ENCODE measurements at places on chromosomes 12 and 14.

DNA sequence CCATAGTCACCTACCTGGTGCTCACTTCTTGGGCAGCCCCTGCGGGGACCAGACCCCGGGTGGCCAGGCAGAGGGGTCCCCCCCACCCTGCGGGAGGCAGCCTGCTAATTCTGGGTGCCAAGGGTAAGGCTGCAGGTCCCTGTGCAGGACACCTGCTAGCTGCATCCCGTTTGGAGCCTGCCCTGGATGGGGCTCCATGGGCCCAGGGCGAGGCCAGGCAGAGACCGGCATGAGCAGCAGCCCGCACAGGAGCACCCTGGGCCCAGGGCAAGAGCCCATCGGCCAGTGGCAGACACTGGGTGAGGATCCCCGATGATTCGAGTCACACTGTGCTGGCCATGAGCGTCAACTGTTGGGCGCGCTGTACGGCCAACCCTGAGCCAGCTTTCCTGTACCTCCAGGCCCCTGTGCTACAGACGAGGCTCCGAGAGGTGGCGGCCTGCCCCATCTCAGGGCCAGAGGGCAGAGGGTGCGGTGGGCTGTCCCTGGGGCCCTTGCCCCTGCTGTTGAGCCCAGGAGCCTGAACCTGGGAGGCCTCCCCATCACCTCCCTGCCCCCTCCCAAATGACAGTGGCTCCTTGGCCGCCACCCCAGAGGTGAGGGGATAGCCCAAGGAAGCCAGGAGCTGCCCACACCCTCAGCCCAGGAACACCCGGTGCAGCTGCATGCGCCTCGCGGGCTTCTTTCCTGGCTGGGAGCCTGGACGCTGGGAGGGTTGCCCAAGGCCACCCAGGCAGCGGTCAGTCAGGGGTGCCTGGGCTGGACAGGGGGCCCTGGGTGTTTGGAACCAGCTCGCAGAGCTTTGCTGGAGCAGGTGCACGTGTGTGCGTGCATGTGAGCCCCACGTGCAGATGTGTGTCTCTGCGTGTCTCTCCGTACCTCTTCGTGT, 47.7 kb downstream of the CYP46A1 start:
- peak; percentile 61 for DNase-seq

- DNase-seq, result peak; percentile 60
These were observed 101.3 kb downstream of the PPM1A start for GRCh38 chr14:60350366-60350720.

GRCh38 chr12:124481257-124481750, 86.1 kb downstream of the NCOR2 start:
- DNase-seq, result no peak

DNA sequence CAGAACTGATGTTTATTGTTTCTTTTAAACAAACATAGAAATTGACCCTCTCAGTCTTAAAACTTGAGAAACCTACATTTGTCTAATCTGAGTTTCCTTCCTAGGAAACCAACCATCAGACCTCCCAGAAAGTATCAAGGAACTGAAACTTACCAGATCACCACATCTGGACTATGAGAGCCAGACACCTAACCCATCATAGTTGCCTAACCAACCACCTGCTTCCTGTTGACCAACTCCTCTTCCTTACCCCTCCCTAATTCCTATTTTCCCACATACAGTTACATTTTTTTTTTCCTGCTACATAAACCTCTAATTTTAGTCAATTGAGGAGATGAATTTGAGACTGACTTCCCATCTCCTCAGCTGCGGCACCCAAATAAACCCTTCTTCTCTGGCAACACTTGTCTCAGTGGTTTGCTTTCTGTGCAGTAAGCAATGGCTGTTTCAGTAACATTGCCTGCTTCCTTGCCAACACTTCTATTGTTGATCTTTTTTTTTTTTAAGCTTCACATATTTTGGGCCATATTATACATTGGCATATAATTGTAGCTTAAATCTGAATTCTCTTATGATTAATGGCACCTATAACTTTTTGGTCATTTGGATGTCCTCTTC, 34.3 kb downstream of the KLRD1 start:
- DNase-seq, result no peak

GRCh38 chr14:94328196-94328595, 5.1 kb upstream of the SERPINA6 start:
- DNase-seq, result peak; percentile 5

DNA sequence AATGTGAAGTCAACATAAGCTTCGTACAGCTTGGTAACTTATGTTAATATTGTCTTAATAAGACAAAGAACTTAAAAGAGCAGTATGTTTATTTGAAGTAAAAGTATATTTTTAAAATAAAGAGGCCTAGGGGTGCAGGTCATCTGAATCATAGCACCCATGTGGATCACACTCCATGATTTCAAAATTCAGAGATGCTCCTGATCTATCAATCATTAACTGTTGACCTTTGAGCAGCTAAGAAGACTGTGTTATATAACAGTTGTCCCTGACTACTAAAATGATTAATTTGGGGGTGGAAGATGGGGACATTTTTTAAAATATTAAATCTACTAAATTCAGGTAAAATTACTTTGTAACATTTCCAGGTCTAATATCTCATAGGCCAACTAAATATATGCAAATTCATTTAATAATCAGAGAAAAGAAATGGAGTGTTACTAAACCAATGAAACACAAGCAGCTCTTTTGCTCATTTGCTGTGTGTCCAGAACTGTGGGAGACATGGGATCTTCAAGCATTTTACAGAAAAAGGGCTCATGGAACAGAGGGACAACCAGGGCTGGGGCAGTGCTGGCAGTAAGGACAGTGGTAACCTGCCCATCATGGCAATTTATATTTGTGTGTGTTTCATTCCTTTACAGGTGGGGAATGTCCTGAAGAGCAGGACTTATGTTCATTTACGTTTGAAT, 120.7 kb upstream of the PCED1B start:
- no peak for DNase-seq

GRCh38 chr12:53751336-53752191, at the start of gene CISTR:
Gene CISTR (minus strand): TSS chr12:53751979.
- peak; percentile 81 for DNase-seq

- DNase-seq, result peak; percentile 84
These were observed 5.5 kb downstream of the CEP170B start for GRCh38 chr14:104870368-104871144.

GRCh38 chr14:92560106-92560865, 46.7 kb downstream of the RIN3 start:
- DNase-seq, result no peak

DNA sequence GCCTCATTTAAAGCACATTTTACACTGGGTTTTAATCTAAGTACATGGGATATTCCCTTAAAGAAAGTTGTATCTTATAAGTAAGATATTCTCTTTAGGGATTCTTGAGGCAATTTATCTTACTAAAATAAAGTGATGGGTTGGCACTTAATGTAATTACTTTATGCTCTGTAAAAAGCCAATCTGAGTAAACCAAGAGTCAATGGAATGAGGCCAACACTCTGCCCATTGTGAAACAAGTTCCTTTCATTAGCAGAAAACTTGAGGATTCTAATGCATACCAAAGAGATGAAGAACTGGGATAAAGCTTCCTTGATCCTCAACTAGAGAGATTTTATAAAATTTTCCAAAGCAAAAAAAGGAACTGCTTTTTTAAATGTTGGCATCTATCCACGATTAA, 121.2 kb downstream of the METTL25 start:
- no peak for DNase-seq

DNA sequence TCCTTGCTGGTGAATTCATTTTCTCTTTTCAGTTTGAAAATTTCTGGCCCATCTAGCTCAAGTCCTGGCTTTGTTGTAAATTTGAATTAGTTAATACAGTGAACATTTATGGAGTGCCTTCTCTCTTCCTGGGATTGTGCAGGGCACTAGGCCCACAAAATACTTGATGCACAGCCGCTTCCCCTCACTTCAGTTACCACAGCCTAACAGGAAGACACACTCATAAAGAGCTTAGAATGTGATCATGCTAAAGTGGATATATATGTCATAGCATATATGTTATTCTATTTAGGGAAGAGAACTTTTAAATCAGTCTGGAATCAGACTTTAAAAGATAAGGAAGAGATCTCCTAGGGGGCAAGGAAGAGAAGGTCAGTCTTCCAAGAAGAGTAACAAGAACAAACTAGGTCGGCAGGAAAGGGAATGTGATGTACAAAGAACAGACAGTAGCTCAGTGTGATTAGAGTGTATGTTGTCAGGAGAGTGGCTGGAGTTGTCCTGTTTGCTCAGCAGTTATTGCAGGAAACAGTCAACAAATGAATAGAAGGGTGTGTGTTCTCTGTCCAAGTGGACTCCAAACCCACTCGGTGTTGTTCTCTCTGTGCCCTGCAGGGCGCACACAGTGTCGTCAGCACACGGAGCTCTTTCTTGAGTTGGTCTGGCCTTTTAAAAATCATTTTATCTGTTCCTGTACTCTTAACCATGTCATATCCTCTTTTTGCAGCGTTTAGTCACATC, 74.4 kb downstream of the DAAM1 start:
- no peak for DNase-seq

- DNase-seq, result no peak
These were observed 82.2 kb downstream of the DAD1 start for GRCh38 chr14:22506778-22507351.

- DNase-seq, result no peak
These were observed 594.3 kb downstream of the LRFN5 start for GRCh38 chr14:42200957-42201356.

- no peak for DNase-seq
These were observed 20.9 kb downstream of the SYNE3 start for GRCh38 chr14:95495538-95496025.

DNA sequence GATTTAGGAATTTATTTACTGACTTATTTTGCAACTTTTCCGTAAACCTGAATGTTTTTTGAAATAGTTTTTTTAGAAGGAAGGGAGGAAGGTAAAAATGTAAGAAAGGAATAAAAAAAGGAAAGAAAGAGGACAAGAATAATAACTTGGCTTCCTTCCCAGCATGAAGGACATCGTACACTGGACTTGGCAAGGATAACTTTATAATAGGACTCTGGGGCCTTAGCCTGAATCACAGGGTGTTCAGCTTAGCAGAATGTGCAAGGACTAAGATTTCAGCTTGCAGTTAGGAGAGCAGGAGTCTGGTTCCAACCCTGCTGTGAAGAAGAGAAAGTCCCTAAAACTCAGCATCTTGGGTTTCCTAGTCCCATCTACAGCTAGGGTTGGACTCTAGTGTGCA, 1053.3 kb downstream of the VRK1 start:
- no peak for DNase-seq

- DNase-seq, result no peak
These were observed 678 bp downstream of the MDM1 start for GRCh38 chr12:68331500-68331868.

GRCh38 chr14:57871459-57872080, 5.7 kb upstream of the SLC35F4 start:
- peak; percentile 78 for DNase-seq

DNA sequence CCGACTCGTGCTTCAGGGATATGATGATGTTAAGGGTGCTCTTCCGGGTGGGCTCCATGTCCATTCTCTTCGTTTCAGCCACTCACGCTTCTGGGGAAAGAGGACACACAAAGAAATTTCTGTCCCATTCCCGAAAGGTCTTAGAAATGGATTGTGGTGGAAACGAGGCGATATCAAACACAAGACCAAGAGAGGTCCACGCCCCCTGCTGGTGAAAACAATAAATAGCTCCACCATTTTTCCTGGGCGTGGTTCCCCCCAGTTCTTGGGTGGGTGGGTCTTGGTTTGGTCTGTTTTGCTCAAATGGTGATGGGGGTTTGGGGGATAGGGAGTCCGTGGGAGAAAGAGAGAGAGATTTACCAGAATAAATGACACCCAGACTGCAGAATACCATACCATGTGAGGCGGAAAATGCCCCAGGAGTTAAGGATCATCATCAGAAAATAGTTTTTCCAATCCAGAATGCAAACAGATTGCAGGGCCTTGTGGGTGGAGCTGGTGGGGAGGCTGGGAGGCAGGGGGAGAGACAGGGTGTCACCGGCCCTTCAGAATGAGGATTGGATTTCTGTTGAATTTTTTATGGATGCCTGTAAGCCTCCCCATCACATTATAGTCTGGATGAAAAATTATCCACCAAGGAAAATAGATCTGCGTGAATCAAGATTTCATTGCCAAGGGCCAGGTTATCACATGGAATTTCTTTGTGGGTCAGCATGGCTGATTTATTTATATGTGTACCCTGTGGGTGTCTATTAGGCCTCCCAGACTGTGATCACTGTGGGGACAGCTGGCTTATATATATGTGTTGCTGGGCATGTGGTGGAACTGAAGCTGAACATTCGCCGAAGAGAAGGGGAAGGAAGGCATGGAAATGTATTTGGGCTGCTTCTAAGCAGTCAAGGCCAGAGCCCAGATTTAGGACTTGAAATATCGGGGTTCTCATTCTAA, 55.8 kb downstream of the SRRM4 start:
- peak; percentile 89 for DNase-seq

DNA sequence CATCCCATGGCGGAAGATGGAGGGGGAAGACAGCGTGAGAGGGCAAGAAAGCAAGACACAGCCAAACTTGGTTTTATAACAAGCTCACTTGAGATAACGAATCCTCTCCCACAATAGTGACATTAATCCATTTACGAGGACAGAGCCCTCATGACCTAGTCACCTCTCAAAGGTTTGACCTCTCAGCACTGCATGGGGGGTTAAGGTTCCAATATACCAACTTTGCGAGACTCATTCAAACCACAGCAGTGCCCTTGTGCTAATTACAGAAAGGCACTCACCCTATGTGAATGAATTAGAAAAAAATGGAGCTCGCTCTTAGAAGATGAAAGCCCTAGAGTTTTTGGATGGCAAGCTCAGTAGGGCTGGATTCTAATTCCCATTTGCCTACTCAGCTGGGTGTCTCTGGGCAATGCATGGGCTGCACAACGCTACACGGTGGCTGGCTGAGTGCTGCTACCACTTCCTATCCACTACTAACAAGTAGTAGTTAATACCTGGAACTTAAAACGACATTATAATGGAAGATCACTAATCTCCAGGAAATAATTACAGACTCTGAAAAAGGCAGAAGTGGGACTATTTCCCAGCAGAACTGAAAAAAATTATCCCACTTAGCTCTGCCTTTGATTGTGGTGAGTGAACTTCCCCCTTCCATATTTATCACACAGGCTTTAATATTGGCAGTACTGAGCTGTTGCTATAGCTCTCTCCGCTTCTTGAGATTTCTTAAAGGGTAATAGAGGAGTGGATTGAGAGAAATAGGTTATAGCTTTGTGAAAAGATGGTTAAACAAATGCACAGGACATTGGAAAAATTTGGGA, 27.5 kb downstream of the TESPA1 start:
- no peak for DNase-seq

DNA sequence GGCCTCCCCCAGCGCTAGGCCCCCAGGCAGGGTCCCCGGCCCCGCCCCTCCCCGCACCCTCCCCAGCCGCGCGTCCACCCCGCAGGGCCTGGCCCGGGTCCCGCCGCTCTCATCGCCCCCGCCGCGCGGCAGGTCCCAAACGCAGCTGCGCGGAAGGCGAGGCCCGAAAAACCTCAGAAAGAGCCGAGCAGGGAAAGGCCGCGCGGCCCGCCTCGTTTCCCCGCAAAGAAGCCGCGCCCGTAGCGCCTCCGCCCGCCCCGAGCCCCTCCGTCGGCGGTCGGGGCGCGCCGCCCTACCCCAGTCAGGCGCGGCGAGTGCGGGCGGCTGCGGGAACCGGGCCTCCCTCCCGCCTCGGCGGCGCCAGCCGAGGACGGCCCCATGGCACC, 324 bp downstream of the POLE start:
- no peak for DNase-seq
